Umbilical cord (tissue), 2 donors: ENCODE measurements at places on chromosomes 3 and 15.

GRCh38 chr3:114686621-114687020 lies 392.8 kb downstream of the TIGIT start:
- DNase-seq = peak; percentile 50

DNA sequence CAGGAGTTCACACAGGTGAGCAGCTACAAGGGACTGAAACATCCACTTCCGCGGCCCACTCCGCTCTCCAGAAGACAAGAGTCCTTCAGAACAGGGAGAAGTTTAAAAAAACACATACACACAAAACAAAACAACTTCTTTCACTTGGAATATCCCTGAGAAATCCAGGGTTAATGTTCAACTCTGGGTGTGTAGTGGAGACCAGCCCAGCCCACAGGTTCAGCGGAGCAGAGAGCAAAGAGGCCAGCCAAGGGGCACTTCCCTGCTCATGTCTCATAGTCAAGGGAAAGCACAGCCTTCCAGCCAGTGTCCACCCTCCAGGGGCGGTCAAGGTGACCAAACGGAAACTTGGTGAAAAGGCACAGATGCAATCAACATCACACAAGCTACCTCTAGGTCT lies 41.6 kb downstream of the WNT5A start:
- no peak for DNase-seq

DNA sequence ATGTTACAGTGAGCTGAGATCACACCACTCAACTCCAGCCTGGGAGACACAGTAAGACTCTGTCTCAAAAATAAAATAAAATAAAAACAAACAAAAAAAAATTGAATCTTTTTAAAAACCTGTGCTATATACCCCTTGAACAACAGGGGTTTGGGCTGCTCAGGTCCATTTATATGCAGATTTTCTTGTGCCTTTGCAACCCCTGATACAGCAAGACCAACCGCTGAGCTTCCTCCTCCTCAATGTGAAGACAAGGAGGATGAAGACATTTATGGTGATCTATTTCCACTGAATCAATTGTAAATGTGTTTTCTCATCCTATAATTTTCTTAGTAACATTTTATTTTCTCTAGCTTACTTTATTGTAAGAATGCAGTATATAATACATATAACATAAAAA lies 831.0 kb upstream of the ARPP21 start:
- no peak for DNase-seq

GRCh38 chr15:36886191-36886590 lies 214.2 kb downstream of the MEIS2 start:
- DNase-seq = no peak

GRCh38 chr3:185200639-185201038 lies 47.8 kb upstream of the C3orf70 start:
- DNase-seq = peak; percentile 69

GRCh38 chr3:142596726-142597088 lies 514 bp downstream of the PLS1 start:
- DNase-seq = no peak

- peak; percentile 87 for DNase-seq
Observed at GRCh38 chr3:70177881-70178645, 134.4 kb downstream of the MDFIC2 start.
